WTC11 (cell line): ENCODE measurements at places on chromosomes 6 and 20.

GRCh38 chr20:61829526-61829925, 236.2 kb downstream of the TAF4 start:
- no peak for DNase-seq

DNA sequence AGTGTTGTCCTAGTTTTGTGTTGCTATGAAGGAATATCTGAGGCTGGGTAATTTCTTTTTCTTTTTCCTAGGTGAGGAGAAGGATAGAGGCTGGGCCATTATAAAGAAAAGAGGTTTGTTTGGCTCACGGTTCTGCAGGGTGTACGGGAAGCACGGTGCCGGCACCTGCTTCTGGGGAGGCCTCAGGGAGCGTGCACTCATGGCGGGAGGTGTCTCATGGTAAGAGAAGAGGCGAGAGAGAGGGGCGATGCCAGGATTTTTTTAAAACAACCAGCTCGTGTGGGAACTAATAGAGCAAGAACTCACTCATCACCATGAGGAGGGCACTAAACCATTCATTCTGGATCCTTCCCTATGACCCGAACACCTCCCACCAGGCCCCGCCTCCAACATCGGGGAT, 14.2 kb upstream of the NPBWR2 start:
- DNase-seq, result no peak

DNA sequence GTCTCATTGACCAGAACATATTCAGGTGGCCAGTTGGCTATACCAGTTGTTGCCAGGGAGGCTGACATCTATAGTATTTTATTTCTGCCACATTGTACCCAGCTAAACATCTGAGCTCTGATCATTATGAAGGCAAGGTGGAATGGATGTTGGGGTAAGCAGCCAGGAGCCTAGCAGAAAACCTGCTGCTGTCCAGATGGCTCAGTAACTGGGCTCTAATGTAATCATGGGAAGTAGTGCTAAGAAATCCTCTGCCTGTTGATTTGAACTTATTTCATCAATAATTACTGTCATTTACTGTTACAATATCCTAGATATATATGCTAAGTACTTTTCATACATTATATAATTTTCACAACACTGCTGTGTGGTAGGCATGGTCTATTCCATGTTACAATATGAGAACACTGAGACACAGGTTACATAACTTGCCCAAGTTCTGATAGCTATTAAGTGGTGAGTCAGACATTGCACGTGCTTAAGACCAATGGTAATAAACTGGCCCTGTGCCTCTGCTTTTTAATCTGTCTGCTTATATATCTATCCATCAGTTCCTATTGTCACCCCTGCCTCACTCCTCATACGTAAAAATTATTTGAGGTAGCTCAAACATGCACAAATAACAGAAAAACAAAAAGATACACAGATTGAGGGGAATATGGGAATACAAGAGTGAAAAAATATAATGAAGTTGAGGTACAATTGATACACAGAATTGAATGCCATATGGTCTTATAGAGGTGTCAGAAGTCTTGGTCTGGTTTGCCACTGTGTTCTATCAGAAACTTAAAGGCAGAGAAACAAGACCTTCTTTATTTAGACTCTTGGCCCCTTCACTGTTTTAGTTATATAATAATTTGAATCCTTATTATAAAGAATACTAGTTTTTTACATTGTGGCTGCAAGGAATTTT, 25.2 kb downstream of the TBPL1 start:
- DNase-seq, result no peak

DNA sequence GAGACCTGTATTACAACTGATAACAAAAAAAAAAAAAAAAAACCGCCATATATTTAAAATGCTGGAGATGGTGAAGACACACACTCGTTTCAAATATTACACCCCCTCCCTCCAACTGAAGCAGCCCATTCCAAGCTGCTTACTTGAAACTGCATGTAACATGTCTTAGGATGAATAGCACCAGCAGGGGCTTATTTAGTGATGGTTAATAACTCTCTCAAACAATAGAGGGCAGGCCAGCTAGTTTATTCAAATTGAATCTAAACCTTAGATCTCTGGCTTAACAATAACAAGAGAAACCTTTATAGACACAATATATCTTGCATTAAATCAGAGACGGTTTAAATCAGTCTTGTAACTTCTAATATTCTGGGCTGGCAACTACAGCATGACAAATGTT, 9.3 kb upstream of the JPH2 start:
- no peak for DNase-seq

DNA sequence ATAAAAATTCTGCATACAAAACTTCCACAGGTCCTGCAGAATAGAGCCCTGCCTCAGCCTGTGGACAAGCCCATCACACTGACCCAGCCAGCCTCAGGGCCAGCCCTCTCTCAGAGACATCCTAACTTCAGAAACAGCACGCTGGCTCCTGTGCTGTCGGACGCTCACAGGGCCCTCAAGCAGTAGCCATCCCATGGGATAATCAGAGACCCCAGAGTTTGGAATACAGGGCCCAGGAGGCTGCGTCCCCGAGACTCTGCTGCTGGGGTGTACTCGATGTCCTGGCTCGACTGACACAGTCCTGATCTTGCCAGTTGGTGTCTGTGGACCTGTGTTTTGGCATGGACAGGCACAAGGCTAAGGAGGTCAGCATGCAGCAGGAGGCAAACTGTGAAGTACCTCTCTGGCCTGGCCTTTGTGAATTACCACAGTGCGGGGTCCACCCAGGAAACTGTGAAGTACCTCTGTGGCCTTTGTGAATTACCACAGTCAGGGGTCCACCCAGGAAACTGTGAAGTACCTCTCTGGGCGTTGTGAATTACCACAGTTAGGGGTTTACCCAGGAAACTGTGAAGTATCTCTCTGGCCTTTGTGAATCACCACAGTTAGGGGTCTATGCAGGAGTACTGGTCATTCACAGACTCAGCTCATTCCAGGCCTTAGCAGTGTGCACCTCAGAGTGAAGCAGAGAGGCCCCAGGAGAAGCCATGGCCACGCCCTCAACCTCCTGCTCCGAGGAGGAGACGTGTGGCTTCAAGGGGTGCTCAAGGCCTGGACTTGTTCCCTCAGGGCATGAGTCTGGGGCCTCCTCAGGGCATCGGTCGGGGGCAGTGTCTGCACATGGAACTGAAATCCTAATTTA, 212.4 kb downstream of the SYNDIG1 start:
- no peak for DNase-seq

GRCh38 chr6:29755295-29755871, 32.1 kb downstream of the HLA-F start:
- no peak for DNase-seq

- no peak for DNase-seq
These were observed 2.3 kb downstream of the FAM184A start for GRCh38 chr6:119076173-119076572.

DNA sequence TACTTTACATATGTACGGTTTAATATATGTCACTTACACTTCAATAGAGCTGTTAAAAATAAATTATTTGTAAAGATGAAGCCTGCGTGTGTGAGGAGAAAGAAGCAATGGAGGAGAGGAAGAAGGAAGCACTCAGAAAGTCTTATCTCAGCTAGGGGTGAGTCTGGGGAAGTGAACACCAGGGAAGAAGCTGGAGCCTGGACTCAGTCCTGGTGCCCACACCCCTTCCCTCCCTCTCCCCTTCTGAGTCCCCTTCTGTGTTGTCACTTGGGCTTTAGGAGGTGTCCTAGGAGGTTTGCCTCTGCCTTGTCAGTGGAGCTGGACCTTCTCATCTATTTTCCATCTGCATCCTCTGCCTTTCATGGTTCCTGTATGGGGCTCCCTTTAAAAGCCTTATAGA, 1.9 kb downstream of the SIRPB2 start:
- no peak for DNase-seq

GRCh38 chr6:137216875-137217553, 2.2 kb downstream of the IFNGR1 start:
- no peak for DNase-seq

GRCh38 chr6:16713597-16713996, 47.7 kb downstream of the ATXN1 start:
- DNase-seq, result no peak

- no peak for DNase-seq
These were observed 8.9 kb upstream of the CHD6 start for GRCh38 chr20:41627001-41627495.

- no peak for DNase-seq
These were observed 185.6 kb downstream of the ATXN1 start for GRCh38 chr6:16575655-16576054.

DNA sequence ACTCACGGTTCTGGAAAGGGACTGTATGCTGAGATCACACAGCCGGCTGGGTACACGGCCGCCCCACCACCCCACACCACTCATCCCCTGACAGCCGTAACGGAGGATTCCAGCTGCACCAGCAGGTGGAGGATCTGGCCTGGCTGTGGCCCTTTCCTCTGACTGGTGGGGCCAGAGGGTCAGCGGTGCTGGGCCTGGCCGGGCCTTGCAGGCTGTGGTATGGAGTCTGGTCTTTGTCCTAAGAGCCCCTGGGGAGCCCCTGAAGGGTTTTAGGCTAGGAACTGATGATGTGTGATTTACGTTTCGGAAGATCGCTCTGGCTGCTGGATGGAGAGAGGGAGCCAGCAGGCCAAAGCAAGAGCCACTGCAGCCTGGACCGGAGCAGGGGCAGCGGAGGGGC, 26.6 kb downstream of the NOL4L start:
- DNase-seq, result no peak

- DNase-seq, result no peak
These were observed 82.1 kb downstream of the PSMG4 start for GRCh38 chr6:3340894-3341293.

- DNase-seq, result no peak
These were observed 63.3 kb downstream of the SMLR1 start for GRCh38 chr6:130890521-130890971.

DNA sequence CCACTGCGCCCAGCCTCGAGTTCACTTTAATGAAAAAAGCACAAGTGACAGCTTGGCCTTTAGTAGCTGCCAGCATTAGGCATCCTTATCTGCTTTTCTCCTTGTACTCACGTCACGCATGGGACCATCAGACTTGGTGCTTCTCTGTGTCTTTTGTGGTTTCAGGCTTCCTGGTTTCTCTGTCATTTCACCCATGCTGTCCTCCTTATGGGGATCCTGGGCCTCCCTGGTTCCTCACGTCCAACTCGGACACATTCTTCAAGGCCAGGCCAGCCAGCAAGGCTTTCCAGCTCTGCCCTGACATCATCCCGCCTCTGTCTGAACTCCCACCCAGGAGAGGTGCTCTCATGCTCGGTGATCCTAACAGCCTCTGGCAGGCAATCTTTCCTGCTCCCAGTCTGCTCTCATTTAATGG, 83.2 kb downstream of the TIAM2 start:
- DNase-seq, result no peak

GRCh38 chr6:135256866-135257265, 75.8 kb downstream of the MYB start:
- no peak for DNase-seq

GRCh38 chr6:15712797-15713196, 50.0 kb upstream of the DTNBP1 start:
- DNase-seq, result no peak

- no peak for DNase-seq
These were observed 657.1 kb downstream of the DOK5 start for GRCh38 chr20:55132523-55132922.

- DNase-seq, result no peak
These were observed 38.9 kb upstream of the GFOD1 start for GRCh38 chr6:13526357-13526726.

DNA sequence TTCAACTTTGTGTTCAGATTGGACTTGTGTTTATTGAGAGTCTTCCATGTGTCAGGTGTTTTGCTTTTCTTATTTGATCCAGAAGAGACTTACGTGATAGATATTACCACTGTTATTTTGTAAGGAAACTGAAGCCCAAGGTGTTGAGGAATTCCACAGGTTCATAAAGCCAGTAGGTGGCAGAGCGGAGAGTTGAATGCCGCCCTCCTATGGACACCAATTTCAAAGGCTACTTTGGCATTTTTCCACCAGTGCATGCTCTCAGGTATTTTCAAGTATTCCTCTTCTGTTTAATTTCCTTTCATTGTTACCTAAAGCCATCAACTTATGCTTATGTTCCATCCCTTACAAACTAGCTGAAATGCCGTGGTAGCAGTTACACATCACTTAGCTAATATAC, 14.0 kb upstream of the COL10A1 start:
- DNase-seq, result no peak

DNA sequence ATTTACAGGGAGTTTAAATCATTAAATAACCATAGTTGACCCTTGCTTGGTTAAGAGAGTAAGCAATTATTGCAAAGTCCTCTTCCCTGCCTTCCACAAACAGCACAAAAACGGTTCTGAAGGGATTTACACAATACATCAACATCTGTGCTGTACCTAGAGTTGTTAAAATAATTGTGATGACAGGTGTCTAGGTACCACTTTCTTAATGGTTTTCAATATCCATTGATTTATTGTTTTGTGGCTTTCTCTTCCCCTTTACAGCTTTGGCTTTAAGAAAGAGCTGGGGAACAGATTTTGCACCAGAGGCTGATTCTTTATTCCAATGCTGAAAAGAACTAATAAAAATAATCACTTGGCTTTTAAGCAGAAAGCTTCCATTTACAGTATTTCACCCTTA, 598 bp upstream of the SOX4 start:
- DNase-seq, result no peak

DNA sequence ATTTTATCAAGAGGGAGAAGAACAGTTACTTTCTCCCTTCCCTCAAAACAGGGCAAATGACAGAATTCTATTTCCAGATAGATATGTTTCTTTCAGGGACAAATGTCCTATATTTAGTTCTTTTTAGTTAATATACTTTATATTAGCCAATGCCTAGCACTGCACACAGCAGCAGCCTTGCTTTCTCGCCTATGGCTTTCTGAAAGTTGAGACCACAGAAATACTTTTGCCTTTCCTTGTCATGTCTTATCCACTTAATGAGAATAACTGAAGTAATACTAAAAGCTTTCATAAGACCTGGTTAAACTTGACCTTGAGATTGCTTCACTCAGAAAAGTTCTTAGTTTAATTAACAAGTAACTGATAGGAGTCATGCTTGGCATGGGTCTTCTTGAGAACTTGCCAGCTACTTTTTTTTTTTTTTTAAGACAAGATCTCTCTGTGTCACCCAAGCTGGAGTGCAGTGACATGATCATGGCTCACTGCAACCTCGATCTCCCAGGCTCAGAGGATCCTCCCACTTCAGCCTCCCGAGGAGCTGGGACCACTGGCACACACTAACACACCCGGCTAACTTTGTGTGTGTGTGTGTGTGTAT, 159.3 kb downstream of the CDKAL1 start:
- DNase-seq, result no peak

DNA sequence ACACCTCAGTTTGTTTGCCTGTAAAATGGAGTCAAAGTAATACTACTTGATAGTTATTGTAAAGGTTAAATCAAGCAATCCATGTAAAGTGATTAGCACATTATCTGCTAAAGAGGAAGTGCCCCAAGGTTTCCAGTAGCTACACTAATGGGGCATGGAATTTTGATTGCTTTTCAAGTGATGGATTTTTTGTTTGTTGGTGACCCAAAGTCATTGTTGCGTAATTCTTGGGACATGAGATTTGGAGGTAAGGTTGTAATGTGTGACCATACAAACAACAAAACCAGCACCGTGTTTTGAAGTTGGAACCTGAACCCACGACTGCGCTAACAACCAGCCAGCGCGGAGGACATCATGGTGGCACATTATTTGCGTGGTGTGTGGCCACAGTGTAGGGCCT, 17.2 kb downstream of the SYCP2L start:
- DNase-seq, result no peak

GRCh38 chr6:8707956-8708772, 272.8 kb upstream of the SLC35B3 start:
- no peak for DNase-seq
